ENCODE measurements at places on chromosomes 11 and 22. TPM values are rescaled to one million over a fixed set of nuclear protein-coding genes. Genes with fewer than 3 reads are reported as not detected.

Gene SLC37A2
- polyA plus RNA-seq, result 3.8 TPM

Gene KCNK4
- not detected for polyA plus RNA-seq

Gene MAJIN
- not detected for polyA plus RNA-seq

Gene SYT8
- polyA plus RNA-seq, result 1.6 TPM

Gene ART1
- 6.9 TPM for polyA plus RNA-seq

Gene AP2A2
- 46.5 TPM for polyA plus RNA-seq

Gene OR4D5
- not detected for polyA plus RNA-seq

Gene IFITM10
- polyA plus RNA-seq, result not detected

Gene NCAPD3
- 13.7 TPM for polyA plus RNA-seq

Gene LTO1
- polyA plus RNA-seq, result 15.2 TPM

Gene LRRC55
- polyA plus RNA-seq, result 1.4 TPM

Gene YPEL4
- 1.00 TPM for polyA plus RNA-seq

Gene CYB5R3
- polyA plus RNA-seq, result not detected

Gene SLC22A8
- not detected for polyA plus RNA-seq

Gene VWCE
- polyA plus RNA-seq, result 7.9 TPM

Gene LRFN4
- polyA plus RNA-seq, result 15.4 TPM

Gene KCNE3
- polyA plus RNA-seq, result 8.9 TPM

Gene VSTM5
- polyA plus RNA-seq, result not detected

Gene TRIM6
- 1.3 TPM for polyA plus RNA-seq

Gene UBASH3B
- 12.0 TPM for polyA plus RNA-seq

Gene RAB39A
- 0.23 TPM for polyA plus RNA-seq

Gene USH1C
- polyA plus RNA-seq, result not detected

Gene SGSM1
- 0.12 TPM for polyA plus RNA-seq

Gene HORMAD2
- not detected for polyA plus RNA-seq

Gene MS4A7
- 5.9 TPM for polyA plus RNA-seq

Gene CSTF3
- 39.4 TPM for polyA plus RNA-seq

Gene TEX12
- polyA plus RNA-seq, result 0.22 TPM

Gene GUCY1A2
- polyA plus RNA-seq, result 8.1 TPM

Gene TCIRG1
- polyA plus RNA-seq, result 47.2 TPM

Gene SLC22A12
- polyA plus RNA-seq, result not detected

Gene TRIOBP
- 48.3 TPM for polyA plus RNA-seq

Gene CALCA
- polyA plus RNA-seq, result not detected

Gene DCDC1
- polyA plus RNA-seq, result 0.26 TPM

Gene OR52N4
- polyA plus RNA-seq, result not detected

Gene CASP12
- 0.72 TPM for polyA plus RNA-seq

Gene WT1
- 0.24 TPM for polyA plus RNA-seq

Gene ACCS
- polyA plus RNA-seq, result 18.4 TPM

Gene ZNF214
- 2.8 TPM for polyA plus RNA-seq

Gene FRMD8
- polyA plus RNA-seq, result 10.5 TPM

Gene ACR
- 0.35 TPM for polyA plus RNA-seq

Gene PGA4
- polyA plus RNA-seq, result not detected

Gene FOLR2
- polyA plus RNA-seq, result 10.4 TPM

Gene SAA4
- not detected for polyA plus RNA-seq

Gene CHRDL2
- polyA plus RNA-seq, result 2.9 TPM

Gene SLN
- 2,069 TPM for polyA plus RNA-seq

Gene TRIM49
- polyA plus RNA-seq, result not detected

Measured in muscle of arm (tissue), 14 donors.